Stimulated activated CD8-positive, alpha-beta memory T cell treated with anti-CD3 and anti-CD28 coated beads, Interleukin-4, amount 100 ng/mL, for 4 hours (primary cell): ENCODE measurements at places on chromosomes 4 and X.

- no peak for DNase-seq
Measured at GRCh38 chrX:118337687-118338086, 8.2 kb upstream of the WDR44 start.

DNA sequence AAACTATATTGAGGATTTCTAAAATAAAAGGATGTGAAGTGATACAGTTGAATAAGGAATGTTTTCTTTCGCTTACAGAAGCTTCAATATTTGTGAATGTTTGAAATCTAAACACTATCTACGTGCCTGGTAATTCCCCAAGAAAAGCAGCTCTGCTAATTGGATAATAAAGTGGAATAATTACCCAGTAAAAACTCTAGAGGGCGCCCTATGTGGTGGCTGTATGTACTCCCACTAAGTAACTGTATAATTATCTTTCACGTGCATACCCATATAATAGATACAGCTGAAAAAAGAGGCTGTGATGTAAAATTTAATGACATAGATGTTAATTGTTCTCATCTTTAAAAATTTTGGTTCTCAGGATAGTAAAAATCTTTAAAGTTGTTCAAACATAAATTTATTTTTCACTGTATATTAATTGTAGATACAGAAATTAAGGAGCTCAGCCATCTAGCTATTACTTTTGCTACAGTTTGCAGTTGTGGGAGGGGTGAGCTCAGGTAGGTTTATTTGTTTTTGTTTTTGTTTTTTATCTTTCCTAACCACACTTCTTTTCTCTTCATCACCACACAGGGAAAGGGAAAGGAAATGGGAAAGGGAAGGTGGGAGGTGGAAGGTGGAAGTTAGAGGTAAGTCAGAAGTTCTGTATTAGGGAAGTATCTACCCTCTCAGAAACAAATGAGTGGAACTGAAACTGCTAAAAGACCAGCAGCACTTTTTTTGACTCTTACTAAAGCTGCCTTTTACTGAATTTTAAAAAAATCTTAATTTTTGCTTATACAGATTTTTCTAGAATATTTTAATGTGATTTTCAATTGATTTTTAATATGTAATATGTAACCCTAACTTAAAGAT is 151.7 kb upstream of the RPS6KA6 start:
- DNase-seq = no peak

DNA sequence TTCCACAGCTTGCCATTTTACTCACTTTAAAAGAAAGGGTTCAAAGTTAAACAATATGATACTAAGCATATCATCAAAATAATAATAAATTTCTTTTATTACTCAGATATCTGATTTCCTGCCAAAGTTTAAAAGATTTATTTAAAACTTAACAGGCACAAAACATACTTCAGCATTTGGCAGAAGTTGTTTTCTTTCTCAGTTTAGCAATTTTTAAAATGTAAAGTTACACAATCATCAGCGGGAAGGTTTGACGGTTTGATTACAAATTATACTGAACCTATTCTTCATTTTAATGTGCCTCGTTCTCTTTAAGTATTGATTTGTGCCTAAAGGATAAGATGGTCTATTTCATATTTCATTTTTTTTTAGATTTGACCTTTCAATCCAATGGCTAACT is 227.2 kb downstream of the APBB2 start:
- no peak for DNase-seq

GRCh38 chr4:7547368-7548040 is 112.8 kb upstream of the PSAPL1 start:
- DNase-seq = no peak

GRCh38 chrX:72271091-72271788 is 5.8 kb downstream of the RPS4X start:
- no peak for DNase-seq

DNA sequence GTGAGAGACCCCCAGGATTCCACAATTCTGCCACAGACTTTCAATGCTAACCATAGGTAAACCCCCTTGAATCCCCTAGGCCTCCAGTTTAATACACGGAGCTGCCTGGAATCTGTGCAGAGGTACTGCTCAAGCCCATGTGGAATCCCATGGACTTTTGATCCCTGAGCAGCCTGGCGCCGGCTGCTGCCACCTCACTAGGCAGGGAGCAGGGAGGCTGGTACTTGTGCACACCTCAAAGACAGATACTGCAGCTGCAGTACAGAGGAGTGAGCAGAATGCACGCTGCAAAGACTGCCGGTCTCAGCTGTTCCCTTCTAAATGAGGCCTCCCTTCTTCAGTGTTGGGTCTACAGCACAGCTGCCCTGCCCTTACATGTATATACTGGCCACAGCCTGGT is 79.4 kb downstream of the RPS6KA6 start:
- DNase-seq = no peak

GRCh38 chr4:146308951-146309350 is 94.6 kb downstream of the REELD1 start:
- no peak for DNase-seq

DNA sequence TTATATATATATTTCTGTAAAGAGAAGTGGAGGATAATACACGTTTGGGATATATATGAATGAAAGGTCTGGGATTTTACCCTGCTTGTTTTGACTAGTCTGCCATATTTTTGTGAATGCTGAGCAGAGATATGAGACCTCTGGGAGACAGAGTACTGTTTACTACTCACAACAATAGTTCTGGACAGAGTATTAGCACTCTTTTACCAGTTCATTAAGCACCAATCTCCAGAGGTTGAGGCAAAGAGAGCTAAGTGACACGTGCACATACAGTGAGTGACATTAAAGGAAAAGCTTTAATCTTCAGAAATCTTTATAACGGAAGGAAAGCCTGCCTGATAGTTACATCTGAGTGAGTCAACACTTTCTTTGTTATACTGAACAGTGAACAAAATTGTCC is 1452.7 kb upstream of the TENM3 start:
- DNase-seq = no peak

- DNase-seq = no peak
Measured at GRCh38 chrX:77962068-77962902, 7.2 kb downstream of the PGAM4 start.

- no peak for DNase-seq
Measured at GRCh38 chrX:106467422-106467821, 144.4 kb upstream of the RADX start.

DNA sequence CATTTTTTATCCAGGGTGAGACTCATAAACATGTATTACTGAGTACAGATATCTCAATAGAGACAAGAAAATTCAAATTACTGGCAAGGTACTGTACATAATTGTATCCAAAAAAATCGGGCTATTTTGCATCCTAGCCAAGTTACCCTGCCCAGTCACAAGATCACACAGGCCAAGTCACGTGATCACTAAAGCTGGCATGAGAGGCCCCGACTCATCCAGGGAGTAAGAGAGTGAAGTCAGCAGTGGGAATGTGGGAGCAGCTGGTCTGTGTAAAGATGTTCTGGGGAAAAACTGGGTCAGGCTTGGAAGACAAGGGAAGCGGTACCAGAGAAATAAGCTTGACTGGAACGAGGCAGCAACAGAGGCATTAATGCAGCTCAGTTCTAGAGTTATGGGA is 119.3 kb upstream of the STS start:
- DNase-seq = no peak

GRCh38 chr4:52248820-52249219 is 197.7 kb downstream of the SPATA18 start:
- no peak for DNase-seq

DNA sequence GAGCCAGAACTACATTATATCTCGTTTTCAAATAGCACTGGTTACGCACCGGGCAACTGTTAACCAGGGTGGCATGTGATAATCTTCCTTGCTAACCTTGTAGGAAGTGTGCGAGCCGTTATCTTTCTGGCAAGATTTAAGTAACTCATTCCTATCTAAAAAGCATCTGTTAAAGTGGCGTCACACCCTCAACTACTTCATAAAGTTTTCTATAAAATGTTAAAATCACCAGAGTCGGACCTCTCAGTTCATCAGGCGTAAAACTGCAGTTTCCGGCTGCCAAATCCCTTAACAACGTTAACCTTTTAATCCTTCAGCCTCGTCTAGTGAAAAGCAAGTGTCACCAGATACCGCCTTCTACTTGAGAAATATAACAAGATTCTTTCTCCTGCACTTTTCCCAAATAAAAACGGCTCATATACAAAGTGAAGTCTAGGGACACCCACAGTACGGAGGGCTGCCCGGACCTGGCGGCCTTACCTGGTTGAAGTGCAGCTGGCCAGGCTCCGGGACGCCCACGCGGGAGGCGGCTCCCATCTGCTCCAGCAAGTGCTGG is 1.2 kb downstream of the SLC39A8 start:
- DNase-seq = peak; percentile 20

DNA sequence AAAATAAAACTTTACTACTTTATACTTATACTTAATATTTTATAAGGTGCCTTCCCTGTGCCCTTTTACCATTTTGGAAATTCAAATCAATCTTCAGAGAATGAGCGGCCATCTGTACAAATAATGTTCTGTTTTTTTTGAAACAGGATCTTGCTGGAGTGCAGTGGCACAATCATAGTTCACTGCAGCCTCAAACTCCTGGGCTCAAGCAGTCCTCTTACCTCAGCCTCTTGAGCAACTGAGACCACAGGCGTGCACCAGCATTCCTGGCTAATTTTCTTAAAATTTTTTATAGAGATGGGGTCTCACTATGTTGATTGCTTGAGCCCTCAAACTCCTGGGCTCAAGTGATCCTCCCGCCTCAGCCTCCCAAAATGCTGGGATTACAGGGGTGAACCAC is 53.5 kb downstream of the FAM114A1 start:
- no peak for DNase-seq

DNA sequence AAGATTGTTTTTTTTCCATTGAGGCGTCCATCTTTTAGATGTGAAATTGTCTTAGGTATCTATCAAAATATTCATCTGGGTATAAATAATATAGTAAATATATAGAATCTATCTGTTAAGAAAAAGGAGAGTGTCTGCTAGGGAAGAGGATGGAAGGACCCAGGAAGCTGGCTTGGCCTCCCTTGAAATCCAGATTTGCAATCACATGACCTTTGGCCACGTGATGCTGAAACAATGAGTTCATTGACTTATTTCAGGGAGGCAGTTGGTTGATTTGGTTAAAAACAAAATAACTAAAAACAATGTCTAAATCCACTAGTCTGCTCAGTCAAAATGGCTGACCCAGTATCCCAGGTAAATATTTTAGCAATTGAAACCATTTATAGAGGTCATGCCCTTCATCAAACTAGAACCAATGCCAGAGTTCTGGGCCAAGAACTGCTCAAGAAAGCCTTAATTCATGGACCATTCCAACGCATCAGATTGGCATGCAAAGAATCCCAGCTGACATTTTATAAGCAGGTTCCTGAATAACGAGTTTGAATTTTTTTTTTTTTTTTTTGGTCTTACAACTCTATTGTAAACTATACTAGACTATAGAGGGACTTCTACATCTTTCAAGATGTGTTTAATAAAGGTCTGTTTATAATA is 172.7 kb downstream of the MID1 start:
- DNase-seq = no peak

GRCh38 chrX:78643096-78643495 is 16.0 kb downstream of the RTL3 start:
- no peak for DNase-seq

GRCh38 chrX:154369449-154370299 is 4.8 kb downstream of the FLNA start:
- DNase-seq = peak; percentile 39

- no peak for DNase-seq
Measured at GRCh38 chr4:121140716-121141460, 23.2 kb downstream of the TNIP3 start.

DNA sequence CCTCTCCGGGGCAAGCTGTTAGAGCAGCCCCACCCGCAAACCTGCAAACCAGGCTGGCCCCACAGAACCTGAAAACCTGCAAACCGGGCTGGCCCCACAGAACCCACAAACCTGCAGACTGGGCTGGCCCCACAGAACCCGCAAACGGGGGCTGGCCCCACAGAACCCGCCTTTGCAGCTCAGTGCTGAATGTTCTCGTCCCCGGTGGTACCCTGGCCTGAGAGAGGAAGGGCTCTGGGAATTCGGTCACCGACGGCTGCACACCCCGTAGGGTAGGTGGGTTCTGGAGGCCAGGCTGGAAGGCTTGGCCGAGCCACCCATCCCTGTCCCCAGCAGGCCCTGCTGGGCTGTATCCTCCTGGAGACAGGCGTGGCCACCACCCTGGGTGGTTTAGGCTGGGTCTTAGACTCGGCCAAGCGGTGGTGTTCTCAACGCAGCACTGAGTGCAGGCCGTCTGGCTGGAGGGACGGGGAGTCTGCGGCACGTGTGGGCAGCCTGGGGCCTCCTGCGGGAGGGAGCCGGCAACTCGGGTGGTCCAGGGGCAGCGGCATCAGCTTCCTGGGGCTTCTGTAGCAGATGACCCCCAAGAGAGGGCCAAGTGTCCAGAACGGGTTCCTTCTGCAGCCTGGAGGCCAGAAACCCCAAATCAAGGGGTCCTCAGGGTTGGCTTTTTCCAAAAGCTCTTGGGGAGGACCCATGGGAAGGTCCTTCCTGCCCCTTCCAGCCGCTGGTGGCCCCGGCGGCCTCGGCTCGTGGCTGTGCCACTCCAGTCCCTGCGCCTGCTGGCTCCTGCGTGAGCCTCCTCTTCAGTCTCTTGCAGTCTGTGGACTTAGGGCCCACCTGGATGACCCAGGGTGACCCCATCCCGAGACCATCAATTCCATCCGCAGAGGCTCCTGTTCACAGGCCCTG is 15.6 kb downstream of the DOK7 start:
- no peak for DNase-seq

- DNase-seq = no peak
Measured at GRCh38 chrX:134737061-134737460, 78.8 kb upstream of the PLAC1 start.

DNA sequence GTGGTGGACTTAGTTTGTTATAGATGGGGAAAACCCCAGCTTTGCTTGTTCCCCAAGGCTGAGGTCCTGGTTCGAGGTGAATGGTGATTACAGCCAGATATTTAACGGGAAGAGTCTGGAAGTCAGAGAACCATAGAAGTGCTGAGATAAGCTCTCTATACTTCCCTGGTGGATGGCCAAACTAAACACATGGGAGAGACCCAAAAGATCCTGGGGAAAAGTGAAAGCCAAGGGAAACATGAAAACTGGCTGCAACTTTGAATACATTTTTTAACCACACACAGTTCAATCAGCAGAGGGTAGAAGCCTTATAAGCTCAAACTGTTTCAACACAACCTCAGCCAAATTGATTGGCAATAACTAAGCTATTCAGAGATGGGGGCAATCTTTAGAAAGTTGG is 29.3 kb upstream of the SRPX start:
- DNase-seq = no peak

- DNase-seq = no peak
Measured at GRCh38 chr4:129335276-129335675, 239.3 kb downstream of the C4orf33 start.

DNA sequence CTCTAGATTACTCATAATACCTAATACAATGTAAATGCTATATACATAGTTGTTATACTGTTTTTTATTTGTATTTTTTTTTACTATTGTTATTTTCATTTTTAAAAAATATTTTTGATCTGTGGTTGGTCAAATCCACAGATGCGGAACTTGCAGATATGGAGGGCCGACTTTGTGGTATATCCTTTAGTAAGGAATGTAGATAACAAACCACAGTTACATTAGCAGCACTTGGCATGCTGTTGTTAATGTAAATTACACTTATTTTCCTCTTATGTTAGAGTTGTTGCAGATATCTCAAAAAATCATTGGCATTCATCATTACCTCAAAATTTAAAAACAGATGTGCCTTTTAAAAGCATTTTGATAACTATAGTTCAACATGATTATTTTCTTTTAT is 151.0 kb downstream of the TMEM164 start:
- no peak for DNase-seq
